Progenitor cell of endocrine pancreas (in vitro differentiated cells): ENCODE measurements at places on chromosomes 1 and 21. TPM values are rescaled to one million over a fixed set of nuclear protein-coding genes. Genes with fewer than 3 reads are reported as not detected.
A peak's percentile ranks its signal among the peaks of the same experiment; 100 is the strongest.

DNA sequence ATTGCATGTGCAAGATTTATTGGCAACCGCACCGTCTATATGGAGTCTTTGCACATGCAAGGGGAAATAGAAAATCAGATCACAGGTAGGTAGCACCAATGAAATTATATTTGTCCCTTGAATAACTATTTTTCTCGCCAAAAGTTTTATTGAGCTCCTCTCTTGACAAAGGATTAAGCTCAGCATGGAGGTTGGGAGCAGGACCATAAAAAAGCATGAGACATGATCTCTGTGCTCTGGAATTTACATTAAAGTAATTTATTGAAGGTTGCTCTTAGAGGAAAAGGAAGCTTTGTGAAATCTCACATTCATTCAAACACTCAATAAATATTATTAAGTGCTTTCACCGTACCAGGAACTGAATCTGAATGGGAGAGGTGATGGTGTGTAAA lies 66.0 kb upstream of the UBE2U start:
- no peak for DNase-seq

Gene ADAMTSL4
- total RNA-seq: 5.5 and 6.9 TPM in 2 replicates

DNA sequence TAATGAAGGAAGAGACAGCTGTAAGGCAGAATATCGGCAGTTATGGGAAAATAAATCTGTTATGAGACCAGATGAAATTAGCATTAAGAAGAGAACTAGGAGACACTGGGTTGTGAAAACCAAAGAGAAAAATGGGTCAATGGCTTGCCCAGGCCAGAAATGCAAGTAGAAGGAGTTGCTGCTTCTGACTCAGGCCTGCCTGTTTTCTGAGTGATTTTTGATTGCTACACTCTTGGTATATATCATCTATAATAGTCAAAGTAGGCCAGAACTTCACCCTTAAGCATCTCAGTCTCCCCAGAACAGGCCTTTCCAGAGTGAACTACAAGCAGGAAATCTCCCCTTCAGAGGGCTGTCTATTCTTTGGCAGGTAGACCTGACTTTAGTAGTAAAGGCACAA lies 107.0 kb downstream of the NRIP1 start:
- DNase-seq: no peak

DNA sequence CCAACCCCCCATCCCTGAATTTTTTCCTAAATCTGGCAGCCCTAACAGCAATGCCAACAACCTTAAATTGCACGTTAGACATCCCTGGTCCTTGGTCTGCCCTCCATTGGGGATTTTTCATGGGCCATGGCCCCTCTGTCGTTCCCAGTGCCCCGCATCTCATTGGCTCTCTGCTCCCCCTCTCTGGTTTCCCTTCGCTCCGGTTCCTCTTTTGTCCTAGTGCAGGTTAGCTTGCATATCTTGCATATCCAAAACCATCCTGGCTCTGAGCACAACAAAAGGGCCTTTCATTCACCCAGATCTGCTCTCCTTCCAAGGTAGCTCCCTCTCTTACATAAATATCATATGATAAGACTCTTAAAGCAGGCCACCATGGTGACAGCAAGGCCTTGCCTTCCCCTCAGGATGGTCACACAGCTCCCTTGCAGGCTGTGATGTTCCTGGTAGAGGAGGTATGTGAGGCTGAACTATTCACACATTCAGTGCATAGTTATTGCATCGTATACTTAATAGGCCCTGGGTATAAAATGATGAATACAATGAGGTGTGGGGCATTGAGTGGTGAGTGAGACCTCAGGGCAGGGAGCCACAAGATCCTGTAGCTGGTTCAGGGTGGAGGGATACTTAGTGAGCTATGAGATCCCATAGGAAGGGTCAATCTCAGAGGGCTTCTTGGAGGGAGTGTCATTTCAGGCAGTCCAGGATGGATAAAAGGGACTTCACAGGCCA lies 45.2 kb downstream of the TENT5C start:
- DNase-seq: no peak

DNA sequence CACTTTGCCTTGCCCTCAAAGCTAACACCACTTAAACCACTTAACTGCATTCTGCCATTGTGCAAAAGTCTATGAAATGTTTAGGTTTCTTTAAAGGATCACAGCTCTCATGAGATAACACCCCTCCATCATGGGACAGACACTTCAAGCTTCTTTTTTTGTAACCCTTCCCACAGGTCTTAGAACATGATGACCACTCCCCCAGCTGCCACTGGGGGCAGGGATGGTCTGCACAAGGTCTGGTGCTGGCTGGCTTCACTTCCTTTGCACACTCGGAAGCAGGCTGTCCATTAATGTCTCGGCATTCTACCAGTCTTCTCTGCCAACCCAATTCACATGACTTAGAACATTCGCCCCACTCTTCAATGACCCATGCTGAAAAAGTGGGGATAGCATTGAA lies 7.7 kb downstream of the ADAMTS1 start:
- DNase-seq: no peak

- DNase-seq: no peak
These were observed 4.1 kb downstream of the AHDC1 start for GRCh38 chr1:27599605-27600497.

Gene SEMA4A
- 2.1 and 3.7 TPM in 2 replicates for total RNA-seq

GRCh38 chr21:15219894-15220293 lies 155.1 kb upstream of the NRIP1 start:
- DNase-seq: no peak

Gene CREB3L4
- 36.6 and 41.7 TPM in 2 replicates for total RNA-seq

Gene LCA5L
- total RNA-seq: 1.3 and 1.8 TPM in 2 replicates

Gene PRAMEF7
- not detected in 2 replicates for total RNA-seq

- no peak for DNase-seq
These were observed 34.7 kb downstream of the LRRC3 start for GRCh38 chr21:44489962-44490361.

DNA sequence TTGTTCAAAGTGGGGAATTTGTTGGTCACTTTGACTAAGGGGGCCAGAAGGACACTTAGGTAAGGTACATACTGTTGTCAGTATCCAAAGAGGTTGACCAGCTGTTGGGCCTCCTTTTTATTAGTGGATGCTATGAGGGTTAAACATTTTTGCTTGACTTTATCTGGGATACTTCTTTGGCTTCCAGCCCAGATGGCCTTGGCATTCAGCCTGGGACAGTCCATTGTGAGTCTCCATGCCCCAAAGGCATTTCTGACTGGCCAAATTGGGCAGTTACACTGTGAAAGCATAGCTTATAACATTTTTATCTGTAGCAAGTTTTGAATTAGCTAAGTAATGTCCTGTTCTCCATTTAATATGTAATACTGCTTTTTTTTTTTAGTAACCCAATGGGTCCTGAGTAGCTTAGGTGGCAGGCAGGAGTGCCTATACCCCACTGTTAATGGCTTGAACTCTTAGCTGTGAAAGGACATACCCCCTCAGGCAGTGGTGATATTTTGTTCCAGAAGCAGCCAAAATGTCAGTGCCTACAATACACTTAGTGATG lies 35.4 kb upstream of the CD1D start:
- DNase-seq: no peak

- no peak for DNase-seq
These were observed 190.6 kb downstream of the KIF26B start for GRCh38 chr1:245345191-245345884.

DNA sequence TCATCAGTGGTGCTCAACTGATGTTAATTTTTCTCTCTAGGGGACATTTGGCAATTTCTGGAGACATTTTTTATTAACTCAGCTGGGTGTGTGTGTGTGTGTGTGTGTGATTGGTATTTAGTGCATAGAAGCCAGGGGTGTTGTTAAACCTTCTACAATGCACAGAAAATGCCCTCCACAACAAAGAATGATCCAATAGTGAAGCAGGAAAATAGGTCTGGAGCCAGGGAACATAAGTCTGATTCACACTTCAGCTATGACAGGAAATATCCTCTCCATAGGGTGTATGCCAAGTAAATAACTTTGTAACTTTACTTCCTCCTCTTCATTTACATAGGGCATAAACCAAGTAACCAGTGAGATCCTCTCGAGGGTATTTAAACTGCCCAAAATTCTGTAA lies 25.1 kb upstream of the TMEM61 start:
- no peak for DNase-seq

- no peak for DNase-seq
These were observed 109.5 kb downstream of the PSMG1 start for GRCh38 chr21:39073717-39074116.

GRCh38 chr1:240149484-240150094 lies 57.9 kb downstream of the FMN2 start:
- no peak for DNase-seq

GRCh38 chr1:172746091-172746949 lies 87.4 kb downstream of the FASLG start:
- no peak for DNase-seq

Gene GUCA2A
- not detected in 2 replicates for total RNA-seq

DNA sequence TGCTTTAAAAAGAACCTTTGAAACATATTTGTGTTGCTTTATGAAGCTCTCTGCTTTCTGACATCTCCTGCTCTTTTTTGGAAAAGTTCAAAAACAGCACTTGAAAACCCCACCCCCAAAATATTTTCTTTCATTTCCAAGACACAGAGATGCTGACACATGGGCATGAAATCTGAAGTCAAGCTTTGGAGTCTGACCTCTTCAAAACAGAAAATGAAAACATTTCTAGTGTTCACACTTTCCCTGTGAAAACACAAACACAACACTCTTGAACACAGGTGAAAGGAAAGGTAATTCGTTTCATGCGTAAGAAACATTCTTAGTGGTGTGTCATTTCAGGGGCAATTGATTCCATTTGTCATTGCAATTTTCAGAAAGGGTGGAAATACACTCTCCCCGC lies 10.8 kb downstream of the NGF start:
- no peak for DNase-seq

DNA sequence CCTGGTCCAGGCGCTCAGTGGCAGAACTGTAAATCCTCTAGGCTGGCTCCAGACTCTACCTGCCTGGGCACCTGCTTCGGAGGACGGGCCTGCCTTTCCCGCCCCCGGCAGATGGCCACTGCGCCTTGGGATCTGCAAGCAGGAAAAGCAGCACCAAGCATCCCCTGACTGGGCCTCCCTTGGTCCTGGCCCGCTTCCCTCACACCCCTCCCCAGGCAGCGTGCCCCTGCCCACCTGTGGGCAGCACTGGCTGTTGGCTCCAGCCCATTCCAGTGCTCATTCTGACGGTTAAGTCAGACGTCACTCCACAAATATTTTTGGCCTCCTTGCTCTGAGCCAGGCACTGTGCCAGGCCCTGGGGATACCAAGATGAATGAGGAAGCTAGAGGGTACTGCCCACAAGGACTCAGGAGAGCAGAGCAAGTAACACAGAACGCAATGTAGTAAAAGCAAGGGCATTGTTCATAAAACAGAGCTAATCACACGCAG lies 22.0 kb upstream of the BLACAT1 start:
- DNase-seq: no peak

DNA sequence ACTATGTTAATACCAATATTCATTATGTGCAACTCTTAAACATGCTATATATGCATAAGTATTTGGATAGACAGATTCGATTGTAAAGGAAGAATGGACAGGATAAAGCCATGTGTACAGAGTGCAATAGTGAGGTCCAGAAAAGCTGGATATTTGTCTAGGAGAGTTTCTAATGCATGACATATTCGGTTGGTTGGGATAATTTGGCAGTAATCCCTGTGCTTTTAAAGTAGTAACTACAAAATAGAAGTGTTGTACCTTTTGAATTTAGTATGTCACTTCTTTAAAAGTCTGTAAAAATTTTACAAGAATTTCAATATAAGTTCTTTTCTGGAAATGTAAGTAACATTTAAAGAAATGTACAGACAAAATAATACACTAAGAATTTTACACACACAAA lies 774.5 kb downstream of the USP25 start:
- no peak for DNase-seq

Gene NUP210L
- total RNA-seq: 0.05 and 0.07 TPM in 2 replicates

DNA sequence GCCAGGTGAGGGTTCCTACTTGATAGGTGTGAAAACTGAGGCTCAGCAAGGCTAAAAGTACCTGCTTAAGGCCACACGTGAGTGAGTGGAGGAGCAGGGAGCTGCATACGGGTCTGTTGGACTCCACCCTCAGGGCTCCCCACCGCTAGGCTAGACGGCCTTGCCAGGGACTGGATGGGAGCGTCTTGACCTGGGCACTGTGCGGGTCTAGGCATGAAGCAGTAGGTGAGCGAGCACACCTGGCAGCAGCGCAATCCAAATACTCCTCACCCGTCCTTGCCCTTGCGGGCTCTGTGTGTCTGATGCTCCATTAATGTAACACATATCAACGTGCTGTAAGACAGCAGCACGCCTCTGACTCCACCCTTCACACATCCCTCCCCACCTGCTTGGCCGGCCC lies 94.0 kb downstream of the LACTBL1 start:
- DNase-seq: no peak

Gene DMRTA2
- total RNA-seq: 0.20 TPM in 1 of 2 replicates, not detected in the other

GRCh38 chr1:44714944-44715571 lies 15.9 kb downstream of the RNU5D-1 start:
- peak; percentile 47 for DNase-seq

GRCh38 chr1:159247266-159247665 lies 42.6 kb downstream of the ACKR1 start:
- no peak for DNase-seq

DNA sequence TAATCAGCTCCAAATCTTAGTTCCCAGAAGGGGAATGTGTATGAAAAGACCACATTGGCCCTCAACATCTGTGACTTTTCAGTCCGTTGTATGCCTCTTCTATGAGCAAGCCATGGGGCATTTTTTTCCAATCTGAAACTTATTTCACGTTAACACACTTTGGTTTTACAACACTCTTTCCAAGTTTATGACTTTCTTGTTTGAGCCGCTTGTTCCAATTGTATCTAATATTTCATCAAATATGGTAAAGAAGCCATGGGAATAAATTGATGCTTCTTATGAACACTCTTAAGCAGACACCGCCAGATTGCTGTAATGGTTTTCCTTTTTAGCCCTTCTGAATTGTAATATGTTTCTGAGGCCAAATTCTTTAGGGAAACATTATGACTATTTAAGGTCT lies 359.9 kb downstream of the HLX start:
- DNase-seq: no peak

Gene HCRTR1
- total RNA-seq: not detected in 2 replicates

Gene FAM72D
- total RNA-seq: 1.0 and 1.9 TPM in 2 replicates

Gene ETV3L
- 0.67 and 0.72 TPM in 2 replicates for total RNA-seq

DNA sequence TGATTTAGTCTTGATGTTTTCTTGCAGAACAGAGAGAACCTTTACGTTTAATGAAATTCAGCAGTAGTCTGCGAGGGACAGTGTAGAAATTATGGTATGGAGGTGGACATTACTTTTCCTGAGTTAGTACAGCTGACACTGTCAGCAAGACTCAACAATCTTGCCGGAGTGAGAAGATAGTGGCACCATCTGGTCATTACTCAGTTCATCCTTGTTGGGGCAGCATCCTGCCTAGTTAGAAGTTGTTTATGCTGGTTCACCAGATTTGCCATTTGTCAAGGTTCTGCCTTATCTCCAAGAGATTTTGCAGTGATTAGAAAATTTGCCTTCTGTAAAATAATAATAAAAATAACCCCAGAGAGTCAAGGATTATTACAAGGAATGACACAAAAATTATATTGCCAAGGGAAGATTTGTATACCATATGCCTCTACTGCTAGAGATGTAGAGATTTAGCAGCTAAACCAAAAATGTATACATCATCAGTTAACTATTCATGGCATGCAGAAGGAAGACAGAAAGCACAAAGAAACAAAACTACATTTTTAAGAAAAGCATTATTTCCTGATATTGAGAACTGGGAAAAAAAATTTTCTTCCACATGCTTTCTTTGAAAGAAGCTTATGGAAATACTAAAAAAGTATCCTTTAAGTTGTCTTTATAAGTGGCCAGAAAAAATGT lies 1967.4 kb downstream of the NCAM2 start:
- no peak for DNase-seq

- DNase-seq: no peak
These were observed 21.2 kb upstream of the KAZN start for GRCh38 chr1:14577261-14577660.

GRCh38 chr1:221696027-221696426 lies 45.9 kb downstream of the DUSP10 start:
- DNase-seq: no peak
